ENCODE measurements at places on chromosomes 16 and 17.
A peak's percentile ranks its signal among the peaks of the same experiment; 100 is the strongest.

DNA sequence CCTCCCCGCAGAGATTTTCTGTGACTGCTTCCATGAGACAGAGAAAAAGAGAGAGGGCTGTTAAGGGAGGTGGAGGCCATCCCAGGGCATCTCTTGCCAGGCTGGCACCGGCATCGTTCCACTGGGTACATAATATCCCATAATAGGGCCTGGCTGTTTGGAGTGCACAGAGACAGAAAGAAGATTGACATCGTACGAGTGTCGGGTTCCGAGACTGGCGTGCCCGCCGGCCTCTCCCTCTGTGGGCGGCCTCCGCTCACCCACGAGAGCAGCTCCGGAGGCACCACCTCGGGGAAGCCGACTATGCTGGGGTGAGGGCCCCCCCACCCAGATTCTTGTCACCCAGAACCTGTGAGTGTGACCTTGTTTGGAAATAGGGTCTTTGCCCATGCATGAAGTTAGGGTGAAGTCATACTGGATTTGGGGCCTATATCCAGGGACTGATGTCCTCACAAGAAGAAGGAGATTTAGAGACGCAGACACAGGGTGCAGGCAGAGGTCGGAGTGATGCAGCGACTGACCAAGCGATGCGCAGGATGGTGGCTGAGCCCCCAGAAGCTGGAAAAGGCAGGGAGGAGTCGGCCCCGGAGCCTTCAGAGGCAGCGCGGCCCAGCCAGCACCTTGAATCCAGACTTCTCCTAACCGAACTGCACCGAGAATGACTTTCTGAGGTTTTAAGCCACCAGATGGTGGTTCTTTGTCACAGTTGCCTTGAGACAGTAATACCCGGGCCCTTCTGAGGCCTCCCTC lies 101.8 kb upstream of the CIBAR2 start:
- no peak for DNase-seq

- no peak for DNase-seq
Observed at GRCh38 chr17:47704116-47704515, 10.2 kb downstream of the TBKBP1 start.

DNA sequence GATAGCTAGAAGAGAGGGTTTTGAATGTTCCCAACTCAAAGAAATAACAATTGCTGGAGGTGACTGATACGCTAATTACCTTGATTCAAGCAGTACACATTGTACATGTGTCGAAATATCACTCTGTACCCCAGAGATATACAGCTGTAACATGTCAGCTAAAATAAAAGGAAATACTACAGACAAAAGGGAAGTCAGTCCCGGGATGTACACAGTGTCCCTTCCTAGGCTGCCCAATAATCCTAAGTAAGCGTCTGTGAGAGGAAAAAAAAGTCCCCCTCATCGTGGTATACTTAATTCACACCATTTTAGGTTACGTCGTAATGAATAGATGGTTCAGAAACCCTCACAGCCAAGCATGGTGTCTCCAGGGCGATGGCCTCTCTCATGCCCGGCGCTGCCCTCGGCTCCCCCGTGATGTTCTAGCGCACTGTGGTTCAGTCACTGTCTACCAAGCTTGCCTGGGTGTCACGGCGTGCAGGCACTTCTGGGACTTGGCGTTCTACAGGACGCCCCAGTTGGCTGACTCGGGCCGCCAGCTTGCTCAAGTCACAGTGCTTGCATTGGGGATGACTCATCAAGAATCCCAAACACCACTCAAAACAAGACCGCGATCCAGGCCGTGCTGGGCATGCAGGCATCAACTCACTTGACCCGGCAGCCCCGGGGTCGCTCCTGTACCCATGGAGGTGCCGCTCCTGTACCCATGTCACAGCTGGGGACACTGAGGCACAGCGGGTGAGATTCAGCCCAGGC lies 27.6 kb downstream of the CCDC40 start:
- DNase-seq: no peak

GRCh38 chr16:58487566-58488351 lies 12.2 kb upstream of the NDRG4 start:
- peak; percentile 54 for DNase-seq

DNA sequence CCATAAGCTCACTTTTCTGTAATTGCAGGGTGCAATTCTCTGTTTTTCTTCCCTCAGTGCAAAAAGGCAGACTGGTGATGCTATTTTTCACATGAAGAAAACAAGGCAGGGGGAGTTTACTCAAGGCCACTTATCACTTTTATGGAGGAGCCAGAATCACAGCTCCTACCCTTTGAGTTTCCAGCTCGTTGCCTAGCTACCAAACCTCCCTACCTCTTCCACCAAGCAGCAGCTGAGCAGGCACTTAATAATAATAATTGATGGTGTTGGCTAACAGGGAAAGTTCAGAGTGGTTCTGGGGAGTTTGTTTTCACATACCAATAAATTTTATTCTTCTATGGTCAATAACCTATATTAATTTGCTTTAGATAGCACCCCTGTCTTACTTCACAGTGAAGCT lies 31.9 kb upstream of the MPHOSPH6 start:
- DNase-seq: no peak

Measured in T follicular helper cell (primary cell).